ENCODE measurements at places on chromosomes 16 and 17.

DNA sequence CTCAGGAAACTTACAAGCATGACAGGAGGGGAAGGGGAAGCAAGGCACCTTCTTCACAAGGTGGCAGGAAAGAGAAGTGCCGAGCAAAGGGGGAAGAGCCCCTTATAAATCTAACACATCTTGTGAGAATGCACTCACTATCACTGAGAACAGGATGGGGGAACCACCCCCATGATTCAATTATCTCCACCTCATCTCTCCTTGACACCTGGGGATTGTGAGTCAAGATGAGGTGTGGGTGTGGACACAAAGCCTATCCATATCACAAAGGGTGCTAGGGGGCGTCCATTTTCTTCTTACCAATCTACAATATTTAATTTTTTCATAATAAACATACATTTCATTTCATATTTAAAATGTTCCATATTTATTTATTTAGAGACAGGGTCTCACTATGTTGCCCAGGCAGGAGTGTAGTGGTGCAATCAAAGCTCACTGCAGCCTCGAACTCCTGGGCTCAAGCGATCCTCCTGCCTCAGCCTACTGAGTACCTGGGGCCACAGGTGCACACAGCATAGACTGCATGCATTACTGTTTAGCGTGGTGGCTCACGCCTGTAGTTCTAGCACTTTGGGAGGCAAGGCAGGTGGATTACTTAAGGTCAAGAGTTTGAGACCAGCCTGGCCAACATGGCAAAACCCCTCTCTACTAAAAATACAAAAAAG, 26.5 kb upstream of the FAAP100 start:
- DNase-seq: no peak

DNA sequence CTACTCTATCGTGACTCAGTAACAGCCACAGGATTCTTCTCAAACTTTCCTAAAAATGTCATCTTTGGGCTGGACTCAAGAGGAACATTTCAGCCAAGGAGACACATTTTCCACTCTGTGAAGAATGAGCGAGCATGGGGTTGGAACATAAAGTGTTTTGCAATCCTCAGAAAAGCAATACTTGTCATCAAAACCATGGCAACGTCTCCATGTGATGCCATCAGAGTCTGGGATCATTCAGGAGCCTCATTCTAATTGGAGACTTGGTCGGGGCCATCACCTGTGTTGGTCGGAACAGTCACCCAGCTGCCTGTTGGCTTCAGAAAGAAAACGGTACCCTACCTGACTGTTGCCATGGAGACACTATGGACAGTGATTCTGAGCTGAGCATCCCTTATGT, 25.5 kb downstream of the MYOCD start:
- no peak for DNase-seq

DNA sequence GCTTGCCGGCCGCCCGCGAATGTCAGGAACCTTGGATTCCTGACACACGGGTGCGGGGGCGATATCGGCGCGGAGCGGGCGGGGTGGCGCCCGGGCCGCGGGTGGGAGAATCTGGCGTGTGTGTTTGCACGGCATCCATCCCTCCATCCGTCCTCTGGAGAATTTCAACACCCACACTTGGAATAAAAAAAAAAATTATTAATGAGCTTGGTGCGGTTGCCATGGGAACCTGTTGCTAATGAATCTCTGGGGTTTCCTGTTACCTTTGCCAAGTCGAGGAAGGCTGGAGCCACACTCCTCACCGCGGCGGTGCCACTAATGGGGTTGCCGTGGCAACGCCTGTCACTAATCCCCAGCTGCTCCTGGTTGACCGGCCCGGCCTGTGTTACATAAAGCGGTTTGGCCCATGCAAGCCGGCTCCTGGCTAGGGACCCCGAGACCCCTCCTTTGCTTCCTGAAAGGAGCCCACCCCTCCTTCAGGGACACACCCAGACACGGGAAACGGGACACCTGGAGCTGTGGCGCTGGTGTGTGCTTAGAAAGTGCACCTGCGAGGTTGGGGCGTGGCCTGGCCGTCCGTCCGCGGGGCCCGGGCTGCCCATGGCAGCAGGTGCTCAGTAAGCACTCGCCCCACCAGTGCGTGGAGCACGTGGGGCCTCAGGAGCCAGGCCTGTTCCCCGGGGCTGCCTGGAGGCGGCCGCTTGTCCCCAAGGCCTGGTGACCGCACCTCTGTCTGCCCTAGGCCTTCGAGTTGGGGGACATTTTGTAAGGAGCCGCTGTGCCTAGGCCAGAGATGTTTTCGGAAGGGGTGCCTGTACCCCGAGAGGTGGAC, 14.6 kb downstream of the CACNA1H start:
- DNase-seq: no peak

GRCh38 chr17:78991017-78991738, 11.5 kb upstream of the LGALS3BP start:
- DNase-seq: no peak

- DNase-seq: peak; percentile 67
Observed at GRCh38 chr17:82030470-82031302, 792 bp upstream of the RAC3 start.

DNA sequence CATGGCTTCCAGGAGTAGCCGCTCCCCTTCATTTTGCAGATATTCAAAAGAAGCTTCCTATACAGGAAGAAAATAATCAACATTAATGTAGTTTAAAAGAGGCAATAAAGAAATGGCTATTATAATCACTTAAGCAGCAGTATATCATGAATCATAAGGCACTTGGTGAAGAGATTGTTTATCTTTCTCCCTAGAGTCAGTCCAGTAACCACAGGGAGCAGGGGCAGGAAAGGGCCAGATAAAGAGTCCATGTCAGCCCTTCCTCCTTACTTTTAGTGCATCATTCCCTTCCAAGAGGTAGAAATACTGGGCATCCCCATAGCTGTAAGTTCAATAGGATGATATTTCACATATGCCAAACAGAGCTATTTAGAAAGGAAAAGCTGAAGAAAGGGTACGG, 184.6 kb upstream of the C17orf78 start:
- DNase-seq: no peak

GRCh38 chr17:73586275-73586832, 57.9 kb downstream of the SDK2 start:
- DNase-seq: no peak
